Stimulated activated CD4-positive, alpha-beta T cell treated with anti-CD3 and anti-CD28 coated beads, Interleukin-15, amount 100 ng/mL, for 48 hours (primary cell): ENCODE measurements at places on chromosomes 12 and 14.

GRCh38 chr12:68508576-68508975 is 102.1 kb upstream of the RAP1B start:
- no peak for DNase-seq

- DNase-seq = no peak
These were observed 2.5 kb downstream of the FAM222A start for GRCh38 chr12:109716092-109716479.

DNA sequence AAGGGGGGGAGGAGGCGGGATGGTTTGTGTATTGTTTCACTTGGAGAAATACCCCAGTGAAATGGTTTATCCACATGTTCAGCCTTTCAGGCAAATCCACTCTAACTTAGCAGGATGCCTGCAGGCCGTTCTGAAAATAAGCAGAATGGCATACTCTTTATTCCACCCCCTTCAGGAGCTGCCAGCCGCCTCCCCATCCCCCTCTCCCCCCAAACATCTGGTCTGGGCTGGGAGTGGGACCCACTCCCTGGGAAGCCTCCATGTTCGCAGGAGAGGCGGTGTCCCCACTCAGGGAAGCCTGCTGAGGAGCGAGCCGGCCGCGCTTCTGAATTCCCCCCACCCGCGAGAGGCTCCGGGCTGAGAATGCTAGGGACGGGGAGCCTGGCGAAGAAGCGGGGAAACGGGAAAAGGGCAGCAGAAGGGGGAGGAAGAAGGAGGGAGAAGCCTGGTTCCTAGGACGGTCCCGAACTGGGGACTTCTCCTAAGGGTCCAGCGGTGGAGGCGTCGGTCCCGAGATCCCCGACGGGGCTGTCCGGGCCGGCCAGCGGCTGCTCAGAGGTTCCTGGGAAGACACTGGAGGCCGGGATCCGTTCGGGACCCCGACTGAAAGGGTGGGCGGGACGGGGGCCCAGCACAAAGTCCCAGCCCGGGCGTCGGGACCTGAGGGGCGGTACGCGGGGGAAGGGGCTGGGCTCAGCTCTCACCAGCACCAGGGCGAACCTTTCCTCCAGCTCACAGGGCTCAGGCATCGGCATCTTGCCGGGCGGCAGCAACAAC is 666 bp downstream of the FMNL3 start:
- no peak for DNase-seq

GRCh38 chr14:45068396-45068795 is 15.5 kb upstream of the PRPF39 start:
- DNase-seq = no peak

- DNase-seq = no peak
These were observed 44.0 kb downstream of the KICS2 start for GRCh38 chr12:64178122-64178521.

DNA sequence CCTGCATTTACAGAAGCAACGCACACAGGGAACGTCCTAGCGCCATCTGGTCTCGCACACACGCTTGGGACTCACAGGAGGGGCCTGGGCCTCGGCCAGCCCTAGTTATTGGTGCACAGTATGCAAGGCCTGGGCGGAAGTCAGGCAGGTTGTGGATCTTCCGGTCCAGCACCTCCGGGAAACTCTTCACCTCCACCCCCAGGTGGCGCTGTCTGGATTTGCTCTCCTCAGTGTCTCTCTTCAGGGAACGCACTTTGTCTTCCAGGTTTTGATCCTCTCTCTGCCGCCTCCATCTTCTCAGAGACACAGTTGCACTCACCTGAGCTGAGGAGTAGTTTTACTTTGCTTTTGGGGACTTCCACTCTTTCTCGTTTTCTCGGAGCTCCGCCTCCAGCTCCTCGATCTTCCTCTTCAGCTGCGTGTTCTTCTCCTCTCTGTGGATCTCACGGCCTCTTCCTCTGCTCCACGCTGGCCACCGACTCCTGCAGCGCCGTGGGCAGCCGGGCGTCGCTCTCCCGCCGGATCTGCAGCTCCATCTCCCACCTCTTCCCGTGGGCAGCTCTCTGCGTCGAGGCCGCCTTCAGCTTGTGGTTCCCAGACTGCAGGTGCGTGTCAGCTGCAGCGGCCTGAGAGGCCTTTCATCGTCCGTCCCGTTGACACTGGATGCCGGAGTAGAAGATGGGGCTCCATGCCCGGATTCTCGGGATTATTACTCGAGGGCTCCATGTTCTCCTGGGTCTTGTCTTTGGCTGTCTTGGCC is 933.8 kb downstream of the TMEM121 start:
- peak; percentile 33 for DNase-seq

DNA sequence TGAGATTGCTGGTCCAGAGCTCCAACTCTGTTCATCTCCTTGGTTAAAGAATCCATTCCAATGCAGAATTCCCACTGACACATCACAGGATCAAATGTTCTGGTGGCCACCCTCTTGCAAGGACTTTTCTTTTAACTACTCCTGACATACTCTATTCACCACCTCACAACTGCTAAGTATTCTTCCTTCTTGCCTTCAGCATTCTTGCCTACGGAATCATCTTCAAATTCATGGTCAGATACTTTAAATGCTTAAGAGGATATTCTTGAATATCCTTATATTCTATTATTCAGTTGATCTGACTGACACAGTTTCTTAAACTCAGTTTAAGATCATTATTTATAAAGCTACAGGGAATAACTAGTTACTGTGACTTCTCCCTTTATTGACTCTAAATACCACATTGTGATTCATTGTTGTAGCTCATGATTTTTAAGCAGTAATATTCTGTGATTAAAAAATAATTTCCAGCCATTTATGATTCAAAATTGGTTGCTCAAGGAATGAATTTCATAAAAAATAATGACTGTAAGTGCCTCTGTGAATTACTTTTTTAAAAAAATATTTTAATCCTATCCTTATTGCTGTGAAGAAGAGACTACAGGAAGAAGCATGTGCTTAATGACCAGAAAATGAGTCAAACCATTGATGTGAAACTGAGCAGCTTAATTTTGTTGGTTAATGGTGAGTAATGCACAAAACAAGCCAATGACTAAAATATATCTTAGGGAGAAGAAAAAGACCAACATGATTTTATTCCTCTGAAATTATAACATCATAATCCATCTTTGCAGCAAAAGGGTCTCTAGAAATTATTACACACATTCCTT is 207.1 kb downstream of the PIK3C2G start:
- DNase-seq = no peak

DNA sequence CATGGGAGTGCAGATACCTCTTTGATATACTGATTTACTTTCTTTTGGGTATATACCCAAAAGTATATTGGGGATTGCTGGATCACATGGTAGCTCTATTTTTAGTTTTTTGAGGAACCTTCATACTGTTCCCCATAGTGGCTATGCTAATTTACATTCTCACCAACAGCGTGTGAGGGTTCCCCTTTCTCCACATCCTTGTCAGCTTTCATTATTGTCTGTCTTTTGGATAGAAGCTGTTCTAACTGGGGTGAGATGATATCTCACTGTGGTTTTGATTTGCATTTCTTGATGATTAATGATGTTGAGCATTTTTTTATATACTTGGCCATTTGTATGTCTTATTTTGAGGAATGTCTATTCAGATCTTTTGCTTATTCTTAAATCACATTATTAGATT is 44.1 kb upstream of the JDP2 start:
- no peak for DNase-seq

- no peak for DNase-seq
These were observed 30.1 kb upstream of the ZFP36L1 start for GRCh38 chr14:68822926-68823325.

- DNase-seq = no peak
These were observed 1.2 kb downstream of the GSC start for GRCh38 chr14:94768521-94769390.

- DNase-seq = no peak
These were observed 366.6 kb downstream of the EMP1 start for GRCh38 chr12:13562915-13563742.

DNA sequence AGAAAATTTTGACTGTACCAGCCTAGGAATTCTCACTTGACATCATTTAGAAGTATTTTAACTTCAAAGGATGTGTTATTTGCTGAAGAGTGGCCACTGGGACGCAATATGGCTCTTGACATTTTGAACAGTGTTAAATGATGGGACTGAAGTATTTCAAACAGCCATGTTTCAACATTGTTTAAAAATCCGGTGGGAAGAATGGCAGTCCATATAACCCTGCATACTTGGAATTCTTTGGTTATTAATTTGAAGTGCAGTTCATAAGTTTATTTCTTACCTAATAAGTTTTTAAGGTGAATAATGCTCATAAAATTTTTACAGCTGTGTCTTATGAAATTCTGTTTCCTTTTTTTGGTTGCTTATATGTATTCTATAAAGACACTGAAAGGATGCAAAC is 8.3 kb downstream of the TMTC2 start:
- no peak for DNase-seq

GRCh38 chr12:30980955-30981662 is 54.6 kb downstream of the TSPAN11 start:
- DNase-seq = no peak

DNA sequence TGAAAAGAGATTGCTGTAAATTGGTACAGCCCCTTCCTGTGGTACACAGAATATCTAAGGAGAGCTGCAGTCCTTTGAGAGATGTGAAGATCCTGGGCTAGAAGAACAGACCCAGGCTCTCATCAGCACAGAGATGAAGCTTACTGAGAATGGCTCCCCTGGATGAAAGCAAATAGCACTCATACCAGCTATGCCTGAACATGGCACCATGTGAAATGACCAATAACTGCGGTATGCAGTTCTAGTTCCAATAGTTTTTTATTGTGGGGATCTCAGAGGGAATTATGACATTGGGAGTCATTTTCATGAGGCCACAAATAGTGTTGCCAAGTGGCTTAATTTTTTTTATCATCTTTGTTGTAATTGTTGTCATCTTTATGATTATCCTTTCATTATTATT is 15.4 kb upstream of the TRHDE start:
- DNase-seq = no peak

GRCh38 chr12:2299206-2299605 is 246.4 kb downstream of the CACNA1C start:
- no peak for DNase-seq

DNA sequence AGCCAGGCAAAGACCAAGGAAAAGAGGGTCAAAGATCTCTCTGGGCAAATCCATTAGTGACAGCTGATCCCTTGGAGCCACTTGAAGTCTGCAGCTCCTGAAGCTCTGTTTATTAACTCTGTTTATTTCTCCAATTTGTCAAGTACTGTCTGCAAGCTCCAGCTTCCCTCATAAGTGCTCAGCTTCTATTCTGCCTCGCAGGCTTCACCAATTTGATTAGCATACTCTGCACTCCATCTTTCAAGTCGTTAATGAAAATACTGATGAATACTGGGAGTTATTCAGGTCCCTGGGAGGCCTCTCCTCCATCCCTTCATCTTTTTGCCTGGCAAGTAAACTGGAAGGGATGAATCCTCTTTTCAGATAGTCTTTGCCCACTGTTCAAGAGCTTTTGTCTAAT is 54.3 kb downstream of the TTC9 start:
- no peak for DNase-seq

GRCh38 chr14:82047777-82048470 is 514.3 kb upstream of the SEL1L start:
- no peak for DNase-seq

DNA sequence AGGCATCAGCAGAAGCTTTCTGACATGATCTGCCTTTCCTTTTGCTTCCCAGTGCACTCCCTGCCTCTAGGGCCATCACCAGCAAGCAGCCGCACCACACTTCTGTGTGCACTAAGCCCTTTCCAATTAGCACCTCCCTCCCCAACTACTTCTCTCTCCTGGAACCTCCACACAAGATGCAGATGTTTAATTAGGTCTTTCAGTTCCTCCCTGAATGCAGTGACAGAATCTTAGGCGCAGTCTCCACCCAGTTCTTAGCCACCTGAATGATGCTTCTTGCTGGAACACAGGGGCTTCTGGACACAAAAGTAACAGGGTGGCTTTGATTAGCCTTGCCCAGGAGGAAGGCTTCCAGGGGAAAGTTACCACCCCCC is 32.9 kb downstream of the NIN start:
- DNase-seq = no peak
